ENCODE measurements at places on chromosomes 2 and 18.

GRCh38 chr2:62704654-62705006, 883 bp upstream of the EHBP1 start:
- no peak for DNase-seq

DNA sequence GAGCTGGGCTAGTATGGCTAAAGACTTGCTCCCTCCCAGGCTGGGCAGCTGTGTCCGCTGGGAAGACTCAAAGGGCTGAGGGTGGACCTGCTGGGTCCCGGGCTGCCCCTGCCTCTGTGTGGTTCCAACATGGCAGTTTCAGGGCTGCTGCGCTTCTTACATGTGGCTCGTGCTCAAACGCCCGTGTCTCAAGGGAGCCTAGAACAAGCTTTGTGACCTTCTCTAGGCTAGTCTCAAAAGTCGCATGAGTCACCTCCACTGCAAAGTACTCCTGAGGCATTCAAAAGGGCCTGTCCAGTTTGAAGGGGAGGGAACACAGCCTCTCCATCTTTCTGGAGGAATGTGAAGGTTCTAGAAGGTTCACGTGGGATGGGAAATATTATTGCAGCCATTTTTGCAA, 44.7 kb upstream of the RAB31 start:
- DNase-seq, result no peak

- DNase-seq, result no peak
Measured at GRCh38 chr2:26542194-26542455, 64.2 kb upstream of the OTOF start.

GRCh38 chr18:2164644-2165550, 406.4 kb downstream of the METTL4 start:
- no peak for DNase-seq

GRCh38 chr2:55961318-55961911, 37.8 kb upstream of the EFEMP1 start:
- DNase-seq, result no peak

GRCh38 chr2:38797250-38797676, 19.3 kb downstream of the GEMIN6 start:
- DNase-seq, result no peak

GRCh38 chr2:118847762-118848172, 319 bp upstream of the EN1 start:
- no peak for DNase-seq

GRCh38 chr18:49168281-49168985, 217.7 kb upstream of the SMAD7 start:
- DNase-seq, result no peak

DNA sequence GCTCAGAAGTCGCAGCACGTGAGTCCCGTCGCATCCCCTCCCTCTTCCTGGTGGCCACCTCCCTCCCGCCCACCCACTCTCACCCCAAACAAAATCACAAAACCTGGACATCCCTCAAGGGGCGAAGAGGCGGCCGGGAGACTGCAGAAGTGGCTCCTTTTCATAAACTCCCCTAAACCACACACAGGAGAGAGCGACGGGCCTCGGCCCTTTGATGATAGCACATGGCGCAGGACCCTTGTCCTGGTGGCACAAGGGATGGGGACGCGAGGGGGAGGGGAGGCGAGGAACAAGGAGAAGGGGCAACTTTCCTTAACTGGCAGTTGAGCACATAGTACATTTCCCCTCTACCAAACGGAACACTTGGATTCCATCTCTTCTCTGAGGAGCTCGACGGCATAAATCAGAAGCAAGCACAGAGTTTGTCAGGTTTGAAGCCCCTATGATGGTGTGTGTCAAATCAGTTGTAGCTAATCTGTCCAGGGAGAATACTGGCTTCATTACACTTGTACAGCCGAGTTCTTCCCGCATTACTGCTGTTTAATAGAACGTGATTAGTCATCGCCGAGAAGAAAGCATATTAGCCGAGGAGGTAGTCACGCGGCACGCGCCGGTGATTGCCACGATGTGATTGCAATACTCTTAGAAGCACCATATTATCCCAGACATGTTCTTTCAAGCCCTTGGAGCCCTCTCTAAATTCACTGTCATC, 43.8 kb downstream of the GBX2 start:
- no peak for DNase-seq

- DNase-seq, result no peak
Measured at GRCh38 chr2:206457188-206457634, 13.9 kb downstream of the ADAM23 start.

- no peak for DNase-seq
Measured at GRCh38 chr2:108583903-108584520, 49.7 kb downstream of the LIMS1 start.

DNA sequence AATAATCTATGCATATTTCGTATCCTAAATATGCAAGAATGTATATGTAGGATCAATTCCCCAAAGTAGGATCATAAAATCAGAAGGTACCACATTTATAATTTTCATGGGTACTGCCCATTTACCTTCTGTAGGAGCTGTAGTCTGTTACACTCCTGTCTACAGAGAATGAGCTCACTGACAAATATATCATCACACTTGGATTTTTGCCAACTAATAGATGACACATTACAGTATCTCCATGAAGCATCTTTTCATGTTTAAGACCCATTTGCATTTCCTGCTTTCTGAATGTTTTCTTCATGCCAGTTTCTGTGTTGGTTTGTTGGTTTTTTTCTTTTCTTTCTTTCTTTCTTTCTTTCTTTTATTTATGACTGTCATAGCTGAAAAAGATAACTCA, 70.9 kb upstream of the EML6 start:
- DNase-seq, result no peak

DNA sequence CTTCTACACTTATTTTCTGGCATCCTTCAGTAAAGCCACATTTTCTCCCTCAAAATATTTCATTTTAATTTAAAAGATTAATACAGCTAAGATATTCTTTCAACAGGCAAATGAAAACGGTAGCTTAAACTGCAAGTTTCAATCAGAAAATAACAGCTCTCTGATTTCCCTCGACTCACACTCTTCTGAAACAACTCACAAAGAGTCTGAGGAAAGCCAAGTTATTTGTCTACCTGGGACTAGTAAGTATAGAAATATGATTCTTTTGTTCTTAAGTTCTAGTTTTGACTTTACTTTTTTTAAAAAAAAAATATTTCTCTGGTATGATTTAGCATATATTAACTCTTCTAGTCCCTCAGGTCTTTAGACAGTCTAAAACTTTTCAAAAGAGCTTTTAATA, 27.2 kb downstream of the CEP192 start:
- no peak for DNase-seq

- DNase-seq, result no peak
Measured at GRCh38 chr2:24026233-24026632, 16.3 kb downstream of the MFSD2B start.

- no peak for DNase-seq
Measured at GRCh38 chr2:239192456-239192855, 208.4 kb downstream of the HDAC4 start.

DNA sequence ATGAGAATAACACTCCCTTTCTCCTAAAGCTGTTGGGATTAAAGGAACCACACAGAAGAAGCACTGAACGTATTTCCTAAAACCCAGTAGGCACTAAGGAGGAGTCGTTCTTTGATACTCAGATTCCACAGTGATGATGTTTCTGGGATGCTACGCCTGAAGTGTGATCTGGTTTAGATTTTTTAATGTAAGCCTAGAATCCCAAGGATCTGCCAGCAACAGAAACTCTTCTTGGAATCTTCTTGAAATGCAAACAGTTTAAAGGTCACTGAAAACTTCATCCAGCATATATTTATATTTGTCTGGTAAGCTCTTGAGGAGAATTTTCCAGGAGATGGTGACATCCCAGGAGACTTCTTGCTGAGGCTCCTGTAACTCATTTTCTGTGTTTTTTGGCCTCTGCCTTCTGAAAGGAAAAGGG, 247.6 kb upstream of the TRIB2 start:
- DNase-seq, result no peak

DNA sequence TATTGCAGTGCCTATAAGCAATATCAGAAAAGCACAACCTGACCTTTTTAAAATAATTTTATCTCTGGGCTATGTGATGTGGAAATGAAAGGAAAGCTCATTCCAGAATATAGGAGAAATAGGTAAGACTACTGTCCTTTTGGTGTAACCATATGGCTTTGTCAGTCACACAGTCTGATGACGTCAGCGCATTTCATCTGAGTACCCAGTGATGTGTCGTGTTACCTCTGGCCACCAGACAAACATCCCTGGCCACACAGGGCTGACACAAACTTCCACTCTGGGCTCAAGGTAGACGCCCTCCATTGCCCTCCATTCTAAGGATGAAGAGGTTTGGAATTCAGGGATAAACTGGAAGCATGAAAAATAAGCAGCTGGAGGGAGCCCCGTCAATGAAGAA, 506.7 kb downstream of the CMPK2 start:
- DNase-seq, result no peak

- no peak for DNase-seq
Measured at GRCh38 chr18:46264255-46264654, 160.1 kb downstream of the HAUS1 start.

DNA sequence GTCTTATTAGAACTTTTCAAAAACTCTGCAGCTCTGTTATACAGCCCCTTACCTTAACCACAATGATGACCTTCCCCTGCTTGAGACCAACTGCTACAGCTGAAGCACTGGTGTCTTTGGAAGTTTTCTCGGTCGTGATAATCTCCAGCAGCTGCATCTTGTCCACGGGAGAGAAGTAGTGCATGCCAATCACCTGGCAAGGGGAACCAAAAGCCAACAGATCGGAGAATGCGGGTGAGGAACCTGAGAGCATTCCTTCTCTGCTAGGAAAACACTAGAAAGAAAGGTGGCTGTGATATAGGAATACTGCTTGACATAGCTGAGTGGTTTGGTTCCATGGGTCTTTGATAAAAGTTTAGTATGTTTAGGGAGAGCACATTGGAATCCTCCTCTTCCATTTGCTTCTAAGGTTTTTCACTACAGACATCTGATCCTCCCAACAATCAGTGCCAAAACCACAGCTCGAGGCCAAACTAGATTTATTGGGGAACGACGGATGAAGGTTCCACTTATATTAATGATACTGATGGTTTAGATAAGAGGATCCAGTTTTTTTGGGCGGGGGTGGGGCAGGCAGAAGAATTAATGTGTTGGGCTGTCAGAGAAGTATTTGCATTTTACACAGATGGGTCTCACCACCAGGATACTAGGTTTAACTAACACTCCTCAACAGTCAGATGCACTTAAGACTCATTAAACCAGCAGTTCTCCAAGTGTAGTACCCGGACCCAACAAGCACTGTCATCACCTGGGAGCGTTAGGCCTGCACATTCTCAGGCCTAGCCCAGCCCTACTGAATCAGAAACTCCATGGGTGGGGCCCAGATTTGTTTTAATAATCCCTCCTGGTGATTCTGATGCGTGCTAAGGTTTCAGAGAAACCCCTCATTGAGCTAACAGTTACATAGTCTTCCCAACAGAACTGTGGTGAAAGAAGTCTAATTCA, 22.4 kb downstream of the GAREM2 start:
- DNase-seq, result no peak

GRCh38 chr2:196170606-196171247, 651 bp downstream of the STK17B start:
- no peak for DNase-seq

DNA sequence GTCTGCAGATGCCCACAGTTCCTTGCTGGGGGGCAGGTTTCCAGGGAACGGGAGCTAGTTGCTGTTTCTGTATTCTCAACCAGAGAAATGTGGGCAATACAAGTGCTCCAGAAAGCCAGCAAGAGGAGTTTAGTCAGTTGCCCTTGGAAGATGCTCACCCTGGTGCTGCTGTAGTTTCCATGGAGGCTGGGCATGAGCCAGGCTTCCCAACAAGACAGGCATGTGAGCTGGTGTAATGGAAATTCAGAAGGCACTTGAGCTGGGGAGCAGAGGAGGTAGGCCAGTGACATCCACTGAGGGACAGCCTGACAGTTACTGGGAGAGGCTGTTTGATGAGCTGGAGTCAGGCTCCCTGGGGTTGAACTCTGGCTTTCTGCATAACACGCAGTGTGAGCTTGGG, 7.7 kb downstream of the HK2 start:
- DNase-seq, result no peak

DNA sequence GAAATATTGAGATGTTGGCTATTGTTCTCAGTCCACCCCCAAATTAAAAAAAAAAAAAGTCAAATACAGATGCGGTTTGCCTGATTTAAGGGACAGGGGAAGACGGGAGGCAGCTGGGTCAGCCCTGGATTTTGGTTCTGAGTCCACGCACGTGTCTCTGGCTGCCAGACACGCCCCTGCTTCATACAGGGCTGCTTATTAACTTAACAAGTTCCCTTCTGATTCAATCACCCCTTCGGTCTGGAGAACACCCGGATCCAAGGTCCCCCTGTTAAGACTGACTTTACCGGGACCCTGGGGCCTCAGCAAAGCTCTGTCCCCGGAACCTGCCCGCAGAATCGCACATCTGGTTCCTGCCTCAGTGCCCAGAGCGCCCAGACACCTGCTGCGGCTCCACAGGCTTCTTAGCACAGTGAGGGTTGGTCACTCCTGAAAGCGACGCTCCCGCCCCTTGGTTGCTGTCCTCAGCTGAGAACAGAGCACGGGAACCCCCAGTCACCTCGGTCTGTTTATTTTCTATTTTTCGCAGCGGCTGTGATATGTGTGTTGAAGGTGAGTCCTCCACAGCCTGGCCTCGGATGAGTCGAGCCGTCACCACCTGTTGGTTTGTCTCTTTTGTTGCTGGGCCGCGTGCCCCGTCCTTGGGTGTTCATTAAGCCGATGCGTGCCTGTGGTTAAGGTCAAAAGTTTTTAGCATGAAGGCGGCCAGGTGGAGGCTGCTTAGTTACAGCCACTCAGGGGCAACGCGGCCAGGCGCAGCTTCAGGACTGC, 57.2 kb downstream of the RTP5 start:
- DNase-seq, result no peak

GRCh38 chr2:55099878-55100820, 49.9 kb upstream of the RTN4 start:
- DNase-seq, result no peak

DNA sequence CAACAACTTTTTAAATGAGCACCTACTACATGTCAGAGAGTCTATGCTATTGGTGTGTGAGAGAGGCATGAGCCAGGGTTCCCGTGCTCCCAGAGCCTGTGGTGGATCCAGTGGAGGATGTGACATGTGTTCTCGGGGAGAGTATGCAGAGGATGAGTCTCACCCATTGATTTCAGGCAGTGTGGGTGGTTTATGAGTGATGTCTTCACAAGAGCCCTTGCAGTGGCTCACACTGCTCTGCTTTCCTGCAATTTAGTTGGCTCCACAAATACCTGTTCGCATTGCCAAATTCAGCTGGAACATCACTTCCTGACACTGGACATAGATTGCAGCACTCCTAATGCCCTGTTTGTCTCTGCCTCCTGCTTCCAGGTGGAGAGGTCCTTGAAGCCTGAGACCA, 243.6 kb upstream of the CXCR4 start:
- no peak for DNase-seq

- peak; percentile 41 for DNase-seq
Measured at GRCh38 chr18:21110713-21111345, 784 bp downstream of the ROCK1 start.

- no peak for DNase-seq
Measured at GRCh38 chr2:45769056-45769455, 117.6 kb downstream of the PRKCE start.

Measured in stimulated activated CD8-positive, alpha-beta memory T cell treated with anti-CD3 and anti-CD28 coated beads, Interleukin-15, amount 100 ng/mL, for 24 hours (primary cell).